ENCODE measurements at places on chromosomes 3 and 15. TPM values are rescaled to one million over a fixed set of nuclear protein-coding genes. Genes with fewer than 3 reads are reported as not detected.
A peak's percentile ranks its signal among the peaks of the same experiment; 100 is the strongest.

DNA sequence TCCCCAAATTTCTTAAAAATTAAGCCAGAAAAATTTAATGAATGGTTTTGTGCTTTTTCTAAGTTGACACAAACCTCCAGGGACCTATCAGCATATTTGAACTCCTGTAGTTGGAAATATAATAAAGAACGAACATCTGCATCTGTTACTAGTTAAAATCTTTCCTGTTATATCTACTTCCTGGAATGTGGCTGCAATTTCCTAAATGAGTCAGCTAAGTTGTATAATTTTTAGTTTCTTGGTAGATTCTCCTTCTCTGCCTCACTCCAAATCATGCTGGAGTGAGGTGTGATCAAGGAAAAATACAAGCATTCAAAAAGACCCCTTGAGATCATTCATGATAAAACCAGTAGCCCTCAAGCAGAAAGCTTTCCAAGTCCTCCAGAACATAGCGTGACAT lies 106.2 kb upstream of the MCTP2 start:
- H3K4me3 ChIP-seq: no peak overlapping the region
- H3K27ac ChIP-seq: no peak overlapping the region
- no peak for DNase-seq
- H3K27me3 ChIP-seq: peaks cover 20% of the 10 kb centered on the region

DNA sequence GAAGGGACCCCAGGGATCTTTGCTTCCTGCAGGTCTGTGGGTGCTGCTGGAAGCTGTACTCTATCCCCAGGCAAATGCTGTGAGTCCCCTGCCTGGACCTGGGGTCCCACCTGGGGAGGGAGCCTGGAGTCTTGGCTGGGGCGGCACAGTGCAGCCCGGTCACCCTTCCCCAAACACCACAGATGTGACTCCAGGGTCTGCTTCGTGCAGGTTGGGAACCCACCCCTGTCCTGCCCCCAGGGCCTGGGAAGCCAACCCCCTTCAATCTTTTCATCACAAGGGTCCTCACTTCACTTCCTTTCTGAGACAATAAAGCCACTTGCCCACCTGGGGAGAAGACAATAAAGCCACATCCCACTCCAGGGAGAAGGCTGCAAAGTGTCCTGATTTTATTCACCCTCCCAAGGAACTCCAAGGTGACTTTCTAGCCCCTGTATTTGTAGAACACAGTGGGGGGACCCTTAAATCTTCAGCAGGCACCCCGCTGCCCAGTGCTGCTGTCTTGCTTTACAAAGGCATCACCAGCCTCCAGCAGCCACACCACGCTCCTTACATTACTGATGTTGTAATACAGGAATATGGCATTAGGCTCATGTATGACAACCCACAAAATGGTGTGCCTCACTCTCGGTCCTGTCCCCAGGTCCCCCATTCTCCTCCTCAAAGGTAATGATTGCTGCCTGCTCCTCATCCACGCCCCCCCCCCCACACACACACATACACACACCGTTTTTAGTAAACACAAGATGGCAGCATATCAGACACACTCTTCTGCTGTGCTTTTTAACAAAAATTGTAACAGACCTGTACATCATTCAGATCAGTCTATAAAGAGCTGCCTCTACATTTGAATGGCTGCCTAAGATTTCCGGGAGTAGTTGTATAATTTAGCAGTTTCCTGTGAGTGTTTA lies 9.9 kb downstream of the C3orf22 start:
- no peak overlapping the region for H3K27ac ChIP-seq
- peaks cover 14% of the 10 kb centered on the region for H3K27me3 ChIP-seq
- no peaks in the 10 kb centered on the region for H3K36me3 ChIP-seq
- peak; percentile 11 for DNase-seq

DNA sequence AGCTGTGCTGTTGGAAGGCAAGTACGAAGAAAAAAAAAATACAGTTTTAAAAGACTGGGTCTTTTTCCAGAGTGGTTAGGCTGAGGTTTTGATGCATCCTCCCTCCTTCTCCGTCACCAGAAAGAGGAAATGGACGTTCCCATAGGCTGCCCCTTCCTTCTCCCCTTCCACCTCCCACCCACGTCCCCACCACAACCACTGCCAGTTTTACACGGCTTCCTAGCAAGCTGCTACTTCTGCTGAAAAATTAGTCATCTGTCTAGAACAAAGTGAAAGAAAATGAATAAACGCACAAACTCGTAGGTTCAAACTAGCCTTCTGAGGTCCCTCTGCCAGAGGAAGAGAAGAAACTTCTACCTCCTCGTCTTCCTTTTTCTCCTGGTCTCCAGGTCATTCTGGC lies 71.6 kb upstream of the RPL35A start:
- H3K27ac ChIP-seq: peak overlapping the region; percentile 89
- H3K36me3 ChIP-seq: peaks cover 39% of the 10 kb centered on the region
- H3K4me1 ChIP-seq: peaks cover 22% of the 10 kb centered on the region
- peak; percentile 84 for DNase-seq
- H3K27me3 ChIP-seq: no peaks in the 10 kb centered on the region

- no peaks in the 10 kb centered on the region for H3K36me3 ChIP-seq
- H3K4me1 ChIP-seq: no peaks in the 10 kb centered on the region
- no peaks in the 10 kb centered on the region for H3K27me3 ChIP-seq
Measured at GRCh38 chr3:66165660-66166059, 55.1 kb upstream of the SLC25A26 start.

PLAAT1 gene
- not detected for total RNA-seq
